Activated CD4-positive, alpha-beta T cell treated with anti-CD3 and anti-CD28 coated beads, Interleukin-2, amount 50 U/mL, for 1 hour (primary cell): ENCODE measurements at places on chromosomes 7 and 10.

GRCh38 chr7:118306771-118307170 lies 82.3 kb downstream of the ANKRD7 start:
- no peak for DNase-seq

DNA sequence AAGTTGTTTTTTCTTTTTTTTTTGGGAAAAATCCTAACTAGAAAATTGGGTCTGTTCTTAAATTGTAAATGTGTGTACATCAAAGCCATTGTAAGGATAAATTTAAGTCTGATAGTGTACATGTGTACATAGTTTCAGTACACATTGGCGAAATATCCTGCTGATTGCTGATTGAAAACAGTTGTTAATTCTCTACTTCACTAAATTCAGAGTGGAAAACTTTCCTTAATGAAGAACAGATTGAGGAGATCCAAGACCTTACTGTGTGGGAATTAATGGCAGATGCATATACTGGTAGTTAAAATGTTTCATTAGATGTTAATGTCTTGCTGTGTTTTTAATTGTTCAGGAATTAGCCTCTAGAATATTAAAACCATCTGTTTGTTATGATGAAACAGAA lies 506.0 kb downstream of the AUTS2 start:
- no peak for DNase-seq

- no peak for DNase-seq
Observed at GRCh38 chr10:126576336-126576735, 94.2 kb downstream of the C10orf90 start.

DNA sequence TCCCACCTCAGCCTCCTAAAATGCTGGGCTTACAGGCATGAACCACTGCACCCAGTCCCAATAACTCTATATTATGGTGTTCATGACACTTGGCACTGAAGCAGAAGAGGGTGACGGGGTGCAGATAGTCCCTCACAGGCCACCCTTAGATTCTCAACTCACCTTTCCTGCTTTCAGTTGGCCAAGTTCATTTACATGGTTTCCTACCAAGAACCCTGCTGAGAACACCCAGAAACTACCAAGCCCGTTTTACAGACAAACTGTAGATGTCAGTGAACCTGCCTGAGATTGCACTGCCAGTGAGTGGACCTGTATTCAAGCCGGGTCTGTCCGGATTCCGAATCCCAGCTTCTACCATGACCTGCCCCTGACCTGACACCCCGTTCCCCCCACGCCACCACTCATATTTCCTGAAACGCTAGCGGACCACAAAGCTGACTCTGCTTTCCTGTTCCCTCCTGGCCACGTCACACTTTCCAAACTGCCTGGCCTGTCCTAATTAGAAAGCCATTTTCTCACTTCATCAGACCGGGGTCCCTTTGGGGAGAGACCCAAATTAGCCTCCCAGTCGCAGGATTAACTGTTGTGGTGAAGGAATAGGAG lies 17.3 kb downstream of the GRID2IP start:
- no peak for DNase-seq

DNA sequence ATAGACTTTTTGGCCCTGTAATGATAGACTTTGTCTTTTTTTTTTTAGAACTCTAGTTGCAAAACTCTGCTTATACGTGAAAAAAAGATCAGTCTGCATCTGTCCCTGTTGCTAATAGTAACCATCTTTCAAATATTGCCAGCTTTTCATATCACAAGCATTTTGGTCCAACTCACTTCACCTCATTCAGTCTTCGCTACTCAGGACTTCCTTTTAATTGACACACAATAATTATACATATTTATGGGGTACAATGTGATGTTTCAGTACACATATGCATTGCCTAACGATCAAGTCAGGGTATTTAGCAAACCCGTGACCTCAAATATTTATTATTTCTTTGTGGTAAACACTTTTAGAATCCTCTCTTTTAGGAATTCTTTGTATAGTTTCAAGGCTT lies 867.0 kb upstream of the C7orf33 start:
- no peak for DNase-seq

DNA sequence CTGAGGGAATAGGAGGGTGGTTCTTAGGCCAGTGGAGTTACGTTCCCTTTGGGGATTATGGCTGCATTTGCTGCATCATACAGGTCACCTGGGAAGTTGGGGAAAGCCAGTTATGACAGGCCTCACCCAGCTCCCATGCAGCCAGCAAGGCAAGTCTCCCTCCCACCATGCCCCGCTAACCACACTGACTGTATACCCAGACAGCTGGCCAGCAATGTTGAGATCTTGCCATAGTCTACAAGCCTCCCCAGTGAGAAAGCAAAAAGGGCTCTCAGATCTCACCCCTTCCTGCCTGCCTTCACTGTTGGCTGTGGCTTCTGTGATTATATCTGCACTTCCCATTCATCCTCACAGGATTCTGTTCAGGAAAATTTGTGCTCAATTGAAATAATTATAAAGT lies 133.3 kb upstream of the HGF start:
- no peak for DNase-seq

DNA sequence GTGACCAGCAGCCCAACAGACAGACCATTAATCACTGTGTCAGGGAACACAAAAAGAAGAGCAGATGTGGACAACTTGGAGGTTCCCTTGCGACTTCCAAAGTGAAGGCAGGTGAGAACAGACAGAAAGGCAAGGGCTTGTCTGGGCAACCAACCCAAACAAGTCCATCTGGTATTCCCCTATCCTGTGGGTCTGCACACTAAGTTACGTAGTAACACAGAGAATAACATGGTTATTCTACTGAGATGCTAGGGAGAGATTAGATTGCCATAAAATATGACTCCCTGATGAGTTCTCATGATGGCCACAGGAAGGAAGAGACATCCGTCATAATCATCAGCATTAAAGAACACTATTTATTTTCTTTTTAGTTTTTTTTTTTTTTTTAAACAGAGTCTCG lies 252.2 kb downstream of the CALN1 start:
- no peak for DNase-seq
